ENCODE measurements at places on chromosomes 4 and X.
A peak's percentile ranks its signal among the peaks of the same experiment; 100 is the strongest.

DNA sequence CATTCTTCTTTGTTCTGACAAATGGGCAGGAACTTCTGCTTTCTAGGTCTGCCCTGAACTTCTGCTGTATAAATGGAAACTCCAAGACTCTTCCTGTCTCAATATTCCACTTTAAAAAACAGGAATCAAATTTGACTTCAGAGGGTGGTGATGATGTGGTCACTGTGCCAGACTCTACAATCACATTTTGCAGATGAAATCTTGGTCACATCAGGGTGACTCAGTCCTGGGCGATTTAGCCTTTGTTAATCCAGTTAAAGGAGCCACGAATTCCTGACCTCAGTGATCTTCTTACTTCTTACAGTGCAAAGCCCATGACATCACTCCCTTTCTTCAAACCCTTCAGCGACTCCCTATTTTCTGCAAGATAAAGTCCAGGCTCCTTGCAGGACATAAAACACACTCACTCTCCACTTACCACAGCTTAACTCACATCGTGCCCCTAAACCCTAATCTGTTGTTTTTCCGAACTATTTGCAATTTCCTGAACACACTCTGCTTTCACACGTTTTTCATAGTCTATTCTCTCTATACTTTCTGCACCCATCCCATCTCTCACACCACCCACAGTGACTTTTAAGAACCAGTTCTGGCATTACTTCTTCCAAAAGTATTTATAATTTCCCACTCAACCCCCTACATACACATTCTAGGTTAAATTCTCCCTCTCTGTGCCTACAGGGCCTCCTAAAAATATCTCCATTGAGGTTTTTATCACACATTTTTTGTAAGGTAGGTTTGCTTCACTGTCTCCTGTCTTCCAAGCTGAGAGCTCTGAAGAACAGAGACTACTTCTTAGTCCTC is 11.1 kb downstream of the GASK1B start:
- DNase-seq, result peak; percentile 82

- no peak for DNase-seq
Measured at GRCh38 chr4:122823476-122823875, 3.2 kb upstream of the FGF2 start.

GRCh38 chr4:159227378-159227777 is 124.5 kb downstream of the RAPGEF2 start:
- peak; percentile 26 for DNase-seq

DNA sequence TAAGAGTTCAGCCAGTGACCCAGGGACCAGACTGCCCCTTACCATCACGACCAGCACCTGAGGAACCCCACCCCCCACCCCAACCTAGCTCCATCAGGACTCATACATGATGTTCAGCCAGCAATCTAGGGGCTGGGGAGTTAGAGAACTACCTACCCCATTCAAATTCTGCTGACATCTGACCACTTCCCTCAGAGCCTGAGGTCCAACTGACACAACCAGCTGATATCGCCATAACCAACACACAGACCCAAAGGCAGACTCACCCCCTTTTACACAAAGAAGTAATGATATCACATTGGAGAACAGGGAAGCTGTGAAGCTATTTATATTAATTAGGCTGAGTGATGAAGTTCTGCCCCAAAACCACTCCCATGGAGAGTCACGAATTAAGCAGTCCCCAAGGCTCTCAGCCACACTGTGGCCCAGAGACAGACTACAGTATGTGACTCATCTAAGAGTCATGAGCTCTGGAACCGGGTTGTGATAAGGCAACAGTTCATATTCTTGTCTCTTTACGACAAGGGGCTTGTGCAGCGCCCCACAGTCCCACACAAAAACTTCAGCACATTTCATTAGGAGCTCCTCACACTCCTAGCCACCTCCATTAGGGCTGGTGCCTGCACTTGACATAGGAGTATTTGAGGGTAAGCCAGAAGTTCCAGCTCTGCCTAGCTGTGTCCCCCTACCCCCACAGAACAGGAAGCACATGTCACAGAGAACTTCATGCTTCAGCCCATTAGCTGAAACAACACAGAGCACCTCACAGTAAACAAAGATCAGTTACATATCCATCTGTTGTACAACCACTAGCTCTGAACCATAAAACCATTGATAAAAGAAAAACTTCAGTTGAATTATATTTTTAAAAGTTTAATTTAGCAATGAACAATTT is 184.7 kb upstream of the ZCCHC13 start:
- peak; percentile 80 for DNase-seq

DNA sequence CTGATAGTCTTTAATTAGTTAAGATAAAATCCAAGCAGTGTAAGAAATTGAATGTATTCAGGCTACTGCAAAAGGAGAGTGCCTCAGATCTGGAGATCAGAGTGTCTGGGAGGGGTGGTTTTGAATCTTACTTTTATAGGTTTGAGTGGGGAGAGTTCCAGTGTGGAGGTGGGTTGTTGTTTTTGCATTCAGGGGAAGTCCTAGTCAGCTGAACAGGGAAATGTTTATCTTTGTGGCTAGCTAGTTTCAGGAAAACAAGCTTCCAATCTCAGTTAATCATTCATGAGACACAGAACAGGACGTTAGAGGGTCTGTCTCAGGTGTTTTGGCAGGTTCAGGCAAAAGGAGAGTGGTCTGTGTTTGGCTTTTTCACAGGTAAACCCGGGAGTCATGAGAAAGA is 26.0 kb downstream of the ZNF81 start:
- DNase-seq, result no peak

- DNase-seq, result no peak
Measured at GRCh38 chr4:15847746-15848145, 69.6 kb downstream of the CD38 start.

DNA sequence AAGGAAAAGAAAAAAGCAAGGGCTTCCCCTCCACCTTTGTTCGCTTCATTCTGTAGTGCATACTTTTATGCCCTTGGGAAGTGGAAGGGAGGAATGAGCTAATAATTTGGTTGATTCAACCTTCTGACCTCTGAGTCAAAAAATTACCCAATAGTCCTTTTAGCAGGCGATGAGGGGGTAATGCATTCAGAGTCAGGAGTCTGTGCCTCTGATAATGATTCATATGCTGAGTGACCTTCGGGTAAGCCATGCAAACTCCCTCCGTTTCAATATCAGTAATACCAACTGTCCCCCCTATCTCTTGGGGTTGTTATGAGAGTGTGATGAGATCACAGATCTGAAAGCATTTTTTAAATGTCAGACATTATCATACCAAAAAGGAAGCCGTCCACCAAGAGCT is 41.6 kb upstream of the ACSL4 start:
- peak; percentile 82 for DNase-seq

DNA sequence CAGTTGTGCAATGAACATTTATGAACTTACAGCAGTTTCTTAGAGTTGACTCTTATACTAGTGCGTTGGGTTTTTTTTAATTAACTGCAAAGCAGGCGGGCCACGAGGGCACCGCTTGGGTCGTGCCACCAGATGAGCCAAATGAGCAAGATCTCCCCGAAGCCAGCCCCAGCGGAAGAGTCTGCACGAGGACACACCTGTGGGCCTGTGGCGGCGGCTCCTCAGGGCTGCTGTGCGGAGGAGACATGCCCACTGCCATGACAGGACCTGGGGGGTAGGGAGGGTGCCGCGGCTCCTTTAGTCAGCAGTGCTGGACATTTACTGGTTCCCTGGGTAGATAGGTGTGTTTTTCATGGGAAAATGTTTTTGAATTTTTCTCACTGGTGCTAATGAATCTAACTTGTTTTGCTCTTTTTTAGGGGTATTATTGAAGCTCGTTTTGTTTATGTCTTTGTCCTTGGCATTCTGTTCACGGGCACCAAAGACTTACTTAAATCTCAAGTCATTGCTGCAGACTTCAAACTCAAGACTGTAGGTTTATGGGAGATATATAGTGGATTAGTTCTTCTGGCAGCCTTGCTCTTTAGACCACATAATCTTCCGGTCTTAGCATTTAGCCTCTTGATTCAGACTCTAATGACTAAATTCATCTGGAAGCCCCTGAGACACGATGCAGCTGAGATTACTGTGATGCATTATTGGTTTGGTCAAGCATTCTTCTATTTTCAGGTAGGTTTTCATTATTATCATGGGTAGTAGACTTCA is 31.2 kb downstream of the PIGG start:
- DNase-seq, result no peak

- no peak for DNase-seq
Measured at GRCh38 chrX:70445951-70446350, 1.3 kb downstream of the DLG3 start.

GRCh38 chr4:88158038-88158488 is 376 bp downstream of the ABCG2 start:
- no peak for DNase-seq

- DNase-seq, result peak; percentile 56
Measured at GRCh38 chr4:123838474-123838873, 441.9 kb downstream of the SPRY1 start.

DNA sequence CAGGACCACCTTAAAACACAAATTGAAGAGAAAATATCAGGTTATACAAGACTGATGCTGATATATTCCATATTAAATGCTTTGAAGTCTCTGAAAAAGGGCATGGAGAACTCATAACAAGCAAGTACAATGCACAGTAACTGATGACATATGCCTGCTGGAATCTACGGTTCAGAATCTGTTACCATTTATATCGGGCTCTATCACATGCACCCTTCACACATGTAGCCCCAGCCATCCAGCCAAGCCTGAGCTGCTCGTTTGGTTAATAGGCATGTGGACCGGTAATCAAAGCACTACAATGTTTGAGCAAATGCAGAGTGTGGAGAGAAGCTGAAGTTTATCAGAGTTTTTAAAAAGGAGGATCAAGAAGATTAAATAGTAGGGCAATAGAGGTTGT is 11.8 kb downstream of the COMMD8 start:
- DNase-seq, result peak; percentile 62

- DNase-seq, result peak; percentile 48
Measured at GRCh38 chr4:128299848-128300247, 12.2 kb upstream of the PGRMC2 start.

DNA sequence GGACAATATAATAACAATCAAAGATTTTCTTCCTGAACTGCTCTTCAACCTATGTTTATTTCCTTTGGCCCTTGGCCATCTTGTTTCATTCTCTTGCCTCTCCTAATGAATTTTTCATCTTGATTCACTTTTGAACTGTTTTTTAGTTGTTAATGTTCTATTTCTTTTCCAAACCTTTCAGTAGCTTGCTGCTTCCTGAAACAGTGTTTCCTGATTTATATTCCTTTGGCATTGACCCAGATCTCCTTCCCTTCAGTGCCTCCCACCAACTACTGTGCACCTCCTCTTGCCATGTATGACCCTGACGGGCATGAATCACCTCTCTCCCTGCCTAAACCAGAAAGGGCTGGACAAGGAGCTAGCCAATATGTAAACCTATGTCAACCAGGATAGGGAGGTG is 25.6 kb upstream of the SPP1 start:
- DNase-seq, result peak; percentile 78

Data from EH (cell line).